Stimulated activated CD4-positive, alpha-beta T cell treated with anti-CD3 and anti-CD28 coated beads, Interleukin-4, amount 100 ng/mL, for 4 hours (primary cell): ENCODE measurements at places on chromosomes 6 and 20.

DNA sequence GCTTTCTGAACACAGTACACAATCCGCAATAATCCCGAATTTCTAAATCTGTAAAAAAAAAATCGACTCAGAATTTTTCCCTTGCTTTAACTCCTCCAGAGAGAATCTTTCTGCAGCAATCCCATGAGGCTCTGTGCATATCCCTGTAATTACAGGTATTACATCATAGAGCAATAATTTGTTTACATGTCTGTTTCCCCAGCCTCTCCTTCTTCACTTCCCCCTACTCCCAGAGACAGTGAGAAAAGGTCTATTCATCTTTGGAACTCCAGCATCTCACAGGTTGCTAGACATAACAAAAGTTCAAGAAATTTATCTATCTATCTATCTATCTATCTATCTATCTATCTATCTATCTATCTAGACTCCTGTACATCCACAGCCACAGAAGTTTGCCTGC lies 26.0 kb downstream of the KLHL31 start:
- DNase-seq, result no peak

- no peak for DNase-seq
Measured at GRCh38 chr20:57020364-57020763, 246.1 kb downstream of the BMP7 start.

DNA sequence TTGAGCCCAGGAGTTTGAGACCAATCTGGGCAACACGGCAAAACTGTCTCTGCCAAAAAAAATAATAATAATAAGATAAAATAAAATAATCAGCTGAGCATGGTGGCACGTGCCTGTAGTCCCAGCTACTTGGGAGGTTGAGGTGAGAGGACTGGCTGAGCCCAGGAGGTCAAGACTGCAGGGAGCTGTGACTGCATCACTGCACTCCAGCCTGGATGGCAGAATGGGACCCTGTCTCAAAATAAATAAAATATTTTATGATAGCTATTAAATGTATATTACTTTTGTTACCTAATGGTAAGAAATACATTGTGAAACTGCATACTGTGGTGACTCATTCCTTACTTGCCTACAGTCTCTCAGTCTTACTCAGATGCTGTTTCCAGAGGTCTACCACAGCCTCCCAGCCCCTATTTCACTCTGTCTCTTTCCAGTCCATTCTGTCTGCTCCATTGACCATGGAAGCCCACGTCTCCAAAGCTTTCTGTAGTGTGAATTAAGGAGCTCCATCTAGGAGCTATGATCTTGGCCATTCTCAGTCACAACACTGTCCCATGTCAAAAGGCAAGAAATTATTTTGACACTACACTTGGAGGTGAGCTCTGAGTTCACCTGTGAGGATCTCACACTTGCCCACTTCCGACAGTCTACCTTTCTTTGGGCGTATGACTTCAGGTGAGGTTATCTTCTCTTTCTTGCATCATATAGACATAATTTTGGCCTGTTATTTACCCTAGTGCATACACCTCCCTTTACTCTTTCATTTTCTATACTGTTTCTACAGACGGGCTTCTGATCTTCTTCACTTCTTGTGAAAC lies 22.4 kb upstream of the SNX9 start:
- DNase-seq, result peak; percentile 26

- DNase-seq, result no peak
Measured at GRCh38 chr6:144438103-144438502, 153.0 kb downstream of the UTRN start.

DNA sequence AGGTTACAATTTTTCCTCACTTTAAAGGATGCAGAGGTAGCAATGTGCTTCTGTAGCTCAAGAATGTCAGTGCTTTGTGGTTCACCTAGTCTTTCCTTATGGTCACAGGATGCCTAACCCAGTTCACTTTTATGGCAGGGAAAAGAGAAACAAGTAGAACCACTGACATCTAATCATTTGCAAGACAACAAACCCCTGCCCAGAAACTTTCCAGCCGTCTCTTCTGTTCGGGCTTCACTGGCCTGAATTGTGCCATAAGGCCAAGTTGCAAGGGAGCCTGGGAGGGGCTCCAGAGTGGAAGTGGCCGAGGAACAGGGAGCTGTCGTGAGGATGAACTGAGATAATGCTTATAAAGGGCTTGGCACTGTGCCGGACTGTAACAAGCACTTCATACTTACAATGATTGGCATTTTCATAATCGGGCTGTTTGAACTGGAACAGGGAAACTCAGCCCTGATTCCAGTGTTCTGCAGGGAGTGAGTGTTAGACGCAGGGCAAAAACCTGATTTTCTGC lies 212.6 kb downstream of the BCAS1 start:
- DNase-seq, result no peak

- no peak for DNase-seq
Measured at GRCh38 chr6:88145298-88145963, 20.7 kb downstream of the CNR1 start.

DNA sequence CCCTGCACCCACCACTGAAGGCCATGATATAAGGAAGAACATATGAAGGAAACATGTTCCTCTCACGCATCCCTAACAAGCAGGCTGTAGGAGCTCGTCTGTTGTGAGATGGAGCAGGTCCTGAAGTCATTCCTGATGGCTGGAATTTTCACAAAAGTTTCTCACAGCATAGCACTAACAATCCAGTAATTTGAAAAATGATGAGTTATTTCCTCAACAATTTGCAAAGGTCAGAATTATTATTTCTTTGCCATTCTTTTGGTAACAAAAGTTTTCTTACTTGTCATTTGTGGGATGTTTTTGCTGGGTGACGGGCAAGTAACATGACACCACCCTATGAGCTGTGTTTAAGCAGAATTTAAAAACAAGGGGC lies 27.6 kb upstream of the FRMD1 start:
- DNase-seq, result no peak

- DNase-seq, result no peak
Measured at GRCh38 chr6:53436526-53437303, 88.0 kb upstream of the ELOVL5 start.

GRCh38 chr6:33198853-33199436 lies 1.5 kb downstream of the RXRB start:
- no peak for DNase-seq

DNA sequence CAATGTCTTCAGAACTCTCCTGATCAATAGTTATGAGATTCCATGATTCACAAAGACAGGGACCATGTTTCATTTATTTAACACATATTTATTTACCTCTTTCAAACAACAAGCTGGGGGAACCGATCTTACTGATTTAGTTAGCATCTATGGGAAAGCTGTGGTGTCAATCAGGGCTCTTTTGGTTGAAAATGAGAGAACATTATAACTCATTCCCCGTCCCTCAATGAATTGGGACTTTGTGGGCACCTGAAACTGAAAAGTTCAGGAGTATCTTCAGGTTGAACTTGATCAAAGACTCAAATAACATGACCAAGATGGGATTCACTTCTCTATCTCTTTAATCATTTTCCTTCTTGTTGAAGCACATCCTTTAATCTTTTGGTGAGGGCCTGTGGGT lies 67.4 kb downstream of the CHMP4B start:
- DNase-seq, result no peak

GRCh38 chr6:130945401-130945919 lies 117.6 kb downstream of the EPB41L2 start:
- DNase-seq, result no peak

DNA sequence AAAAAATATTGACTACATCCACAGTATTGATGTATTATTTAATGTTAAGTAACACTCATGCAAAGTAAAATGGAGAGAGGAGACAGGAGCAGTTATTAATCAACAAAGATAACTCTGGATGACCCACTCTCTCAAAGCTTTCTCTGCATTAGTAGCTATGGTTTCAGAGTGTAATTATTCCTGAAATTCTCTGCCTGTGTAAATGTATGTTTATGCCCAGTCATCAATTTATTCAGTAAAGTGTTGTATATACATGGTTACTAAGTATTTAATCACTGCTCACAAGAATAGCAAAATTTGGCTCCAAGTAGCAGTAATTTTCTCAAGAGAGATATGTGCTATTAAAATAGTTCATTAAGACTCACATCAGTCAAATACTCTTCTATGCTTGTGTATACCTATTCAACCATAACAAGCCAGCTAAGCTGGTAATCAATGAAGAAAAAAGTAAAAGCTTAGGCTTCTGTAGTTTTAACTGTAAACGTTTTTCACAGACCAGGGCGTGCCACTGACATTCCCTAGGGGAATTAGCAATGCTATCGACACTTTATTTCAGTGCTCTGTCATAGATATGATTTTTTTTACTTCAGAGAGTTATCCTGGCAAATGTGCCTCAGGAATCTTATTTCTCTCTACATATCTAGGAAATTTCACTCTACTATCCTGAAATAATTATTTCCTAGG lies 54.0 kb upstream of the RAB32 start:
- no peak for DNase-seq

DNA sequence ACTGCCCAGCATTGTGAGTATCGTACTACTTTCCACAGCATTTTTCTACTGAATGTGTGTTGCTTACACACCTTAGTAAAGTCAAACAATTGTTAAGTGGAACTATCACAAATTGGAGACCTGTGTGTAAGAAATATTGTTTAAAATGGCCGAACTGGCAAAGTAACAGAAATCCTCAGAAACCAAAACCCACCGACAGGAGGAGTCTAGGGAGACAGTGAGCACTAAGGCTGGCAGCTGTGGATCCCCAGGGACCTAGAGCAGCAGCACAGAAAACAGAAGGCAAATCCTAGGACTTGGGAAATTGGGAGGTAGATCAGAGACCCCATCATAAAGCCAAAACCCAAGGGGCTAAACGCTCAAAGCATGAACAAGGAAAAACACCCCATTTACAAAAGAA lies 69.9 kb downstream of the SESN1 start:
- no peak for DNase-seq

DNA sequence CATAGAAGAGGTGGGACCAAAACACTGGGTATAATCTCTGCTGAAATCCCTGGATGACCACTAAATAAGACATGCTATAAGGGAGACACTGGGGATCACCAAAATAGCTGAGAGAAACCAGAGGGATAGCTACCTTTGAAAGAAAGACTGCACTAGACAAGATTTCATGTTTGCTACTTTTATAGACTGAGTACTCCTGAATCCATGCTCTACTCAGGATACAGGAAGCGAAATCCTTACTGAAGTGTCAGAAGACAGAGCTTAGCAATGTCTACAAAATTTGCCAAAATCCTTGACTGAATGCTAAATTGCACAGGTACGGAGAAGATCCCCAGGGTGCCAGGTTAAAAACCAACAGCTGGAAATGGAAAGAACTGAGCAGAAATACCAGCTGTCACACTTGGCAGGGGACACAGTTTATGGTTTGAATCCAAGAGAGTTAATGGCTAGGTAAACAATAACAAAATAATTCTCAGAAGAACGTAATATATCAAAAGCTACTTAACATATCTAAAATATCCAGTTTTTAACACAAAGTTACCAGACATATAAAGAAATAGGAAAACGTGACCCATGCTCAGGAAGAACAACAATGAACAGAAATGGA lies 125.4 kb downstream of the MAN1A1 start:
- no peak for DNase-seq

DNA sequence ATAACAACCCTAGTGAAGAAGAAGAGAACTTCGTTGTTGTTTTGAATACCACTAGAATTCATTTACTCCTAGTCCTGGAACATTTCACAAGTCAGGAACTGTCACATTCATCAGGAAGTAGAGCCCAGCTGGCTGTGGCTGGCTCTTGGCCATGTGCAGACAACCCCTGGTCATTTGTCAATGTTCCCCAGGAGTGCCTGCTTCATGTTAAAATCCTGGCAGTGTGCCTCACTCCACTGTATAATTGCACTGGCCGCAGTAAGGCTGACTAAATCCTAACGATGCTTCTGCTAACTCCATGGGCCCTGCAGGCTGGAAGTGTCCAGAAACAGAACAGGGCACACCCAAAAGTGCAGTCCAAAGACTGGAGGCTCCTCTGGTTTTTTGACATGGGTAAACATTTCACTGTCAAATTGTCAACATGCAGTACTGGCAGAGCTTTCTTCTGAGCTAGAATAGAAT lies 41.5 kb upstream of the ADGRF1 start:
- DNase-seq, result no peak

DNA sequence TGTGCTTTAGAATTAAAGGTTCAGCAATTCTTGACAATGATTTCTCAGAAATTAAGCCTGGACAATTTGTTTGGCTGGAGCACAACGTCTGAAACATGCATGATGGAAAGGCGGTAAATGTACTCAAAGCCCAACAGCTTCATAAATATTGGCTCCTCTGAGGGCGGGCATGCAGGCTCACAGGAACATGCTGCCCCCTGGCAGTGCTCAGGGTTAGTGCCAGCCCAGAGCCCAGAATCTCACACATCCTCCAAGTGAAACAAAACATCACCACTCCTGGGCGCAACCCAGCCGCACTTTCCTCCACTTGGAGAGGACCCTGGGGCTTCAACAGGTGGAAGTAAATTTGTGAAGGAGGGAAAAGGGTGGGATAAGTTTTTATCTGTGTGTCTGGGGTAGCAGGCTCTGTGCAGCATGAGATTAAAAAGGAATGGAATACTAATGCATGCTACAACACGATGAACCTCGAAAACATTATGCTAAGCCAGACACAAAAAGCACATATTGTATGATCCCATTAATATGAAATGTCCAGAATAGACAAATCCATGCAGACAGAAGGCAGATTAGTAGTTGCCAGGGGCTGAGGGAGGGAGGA lies 54.1 kb upstream of the PTPRT start:
- no peak for DNase-seq

GRCh38 chr6:10101551-10102252 lies 313.2 kb downstream of the TFAP2A start:
- DNase-seq, result no peak

DNA sequence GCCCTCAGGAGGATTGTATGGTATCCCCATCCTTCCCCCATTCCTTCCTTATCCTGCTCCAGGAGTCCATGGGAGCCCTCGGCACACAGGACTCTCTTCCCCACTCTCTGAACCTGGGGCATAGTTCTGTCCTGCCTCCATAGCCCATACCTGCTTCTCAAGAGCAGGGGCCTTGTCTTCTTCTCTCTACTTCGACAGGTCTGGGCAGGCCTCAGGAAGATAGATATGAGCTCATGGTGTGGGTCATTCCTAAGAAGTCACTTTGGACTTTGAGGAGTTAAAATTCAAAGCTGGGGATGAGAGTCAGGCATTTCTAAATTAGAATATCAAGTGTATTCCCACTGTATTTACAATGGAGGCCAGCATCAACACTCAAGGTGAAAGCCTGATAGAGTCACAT lies 8.4 kb upstream of the ADA start:
- DNase-seq, result no peak

DNA sequence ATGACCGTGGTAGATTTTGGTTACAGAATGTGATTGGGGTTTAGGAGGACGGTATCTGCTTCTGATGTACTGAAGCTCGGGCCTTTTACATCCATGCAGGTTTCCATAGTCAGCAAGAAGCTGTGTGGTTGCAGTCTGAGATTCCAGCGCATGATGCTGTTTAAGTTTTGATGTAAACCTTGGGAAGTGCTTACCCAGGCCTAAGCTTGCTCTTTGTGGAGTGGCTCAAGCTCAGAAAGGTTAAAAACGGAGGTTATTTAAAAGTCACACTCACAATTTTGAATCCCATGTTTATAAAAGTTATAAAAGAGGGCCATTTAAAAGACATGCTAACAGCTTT lies 121.4 kb downstream of the TIAM2 start:
- no peak for DNase-seq
